NCI-H524 (cell line): ENCODE measurements at places on chromosomes 7 and 10.
A peak's percentile ranks its signal among the peaks of the same experiment; 100 is the strongest.

DNA sequence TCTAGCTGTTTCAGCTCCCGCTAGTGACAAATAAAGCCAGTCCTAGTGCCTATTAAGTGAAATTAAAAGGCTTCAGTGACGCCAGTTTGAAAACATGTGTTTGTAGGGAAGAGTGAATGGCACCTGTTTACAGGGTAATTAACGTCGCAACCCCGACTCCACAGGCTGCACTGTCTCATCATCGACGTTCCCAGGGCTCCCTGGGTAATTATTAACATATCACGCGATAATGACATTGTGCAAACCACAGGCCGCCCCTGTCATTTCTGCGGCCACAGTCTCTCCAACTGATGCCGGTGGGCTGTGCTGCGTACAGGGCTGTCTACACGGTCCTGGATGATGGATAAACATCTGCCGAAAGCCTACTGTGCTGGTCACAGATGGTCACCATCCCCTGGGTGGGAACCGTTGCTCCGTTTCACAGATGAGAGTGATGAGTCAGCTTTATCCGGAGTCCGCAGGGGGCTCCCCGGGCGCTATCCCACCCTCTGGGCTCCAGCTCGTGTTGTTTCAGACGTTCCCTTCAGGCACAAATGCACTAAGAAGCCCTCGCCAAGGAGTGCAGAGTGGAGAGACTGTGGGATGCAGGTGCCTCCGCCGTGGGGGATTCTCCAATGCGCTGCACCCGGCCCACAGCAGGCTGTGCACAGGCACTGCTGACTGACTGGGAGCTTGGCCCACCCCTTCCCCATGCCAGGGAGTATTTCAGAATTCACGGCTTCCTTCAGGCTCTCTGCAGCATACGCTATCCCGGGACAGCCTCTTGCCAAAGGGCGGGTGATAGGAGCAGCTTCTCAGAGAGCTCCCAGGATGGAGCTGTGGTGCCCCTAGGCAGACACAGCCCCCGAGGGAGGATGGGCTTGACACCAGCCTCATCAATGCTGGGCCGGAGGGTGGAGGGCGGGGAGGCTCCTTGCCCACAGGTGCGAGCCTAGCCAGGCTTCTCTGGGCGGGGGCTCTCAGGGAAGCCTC lies 491.8 kb upstream of the FOXK1 start:
- no peak for DNase-seq

- DNase-seq: no peak
Measured at GRCh38 chr10:121243609-121244241, 354.5 kb downstream of the FGFR2 start.

GRCh38 chr7:151142686-151143040 lies 24.8 kb downstream of the GBX1 start:
- no peak for DNase-seq

DNA sequence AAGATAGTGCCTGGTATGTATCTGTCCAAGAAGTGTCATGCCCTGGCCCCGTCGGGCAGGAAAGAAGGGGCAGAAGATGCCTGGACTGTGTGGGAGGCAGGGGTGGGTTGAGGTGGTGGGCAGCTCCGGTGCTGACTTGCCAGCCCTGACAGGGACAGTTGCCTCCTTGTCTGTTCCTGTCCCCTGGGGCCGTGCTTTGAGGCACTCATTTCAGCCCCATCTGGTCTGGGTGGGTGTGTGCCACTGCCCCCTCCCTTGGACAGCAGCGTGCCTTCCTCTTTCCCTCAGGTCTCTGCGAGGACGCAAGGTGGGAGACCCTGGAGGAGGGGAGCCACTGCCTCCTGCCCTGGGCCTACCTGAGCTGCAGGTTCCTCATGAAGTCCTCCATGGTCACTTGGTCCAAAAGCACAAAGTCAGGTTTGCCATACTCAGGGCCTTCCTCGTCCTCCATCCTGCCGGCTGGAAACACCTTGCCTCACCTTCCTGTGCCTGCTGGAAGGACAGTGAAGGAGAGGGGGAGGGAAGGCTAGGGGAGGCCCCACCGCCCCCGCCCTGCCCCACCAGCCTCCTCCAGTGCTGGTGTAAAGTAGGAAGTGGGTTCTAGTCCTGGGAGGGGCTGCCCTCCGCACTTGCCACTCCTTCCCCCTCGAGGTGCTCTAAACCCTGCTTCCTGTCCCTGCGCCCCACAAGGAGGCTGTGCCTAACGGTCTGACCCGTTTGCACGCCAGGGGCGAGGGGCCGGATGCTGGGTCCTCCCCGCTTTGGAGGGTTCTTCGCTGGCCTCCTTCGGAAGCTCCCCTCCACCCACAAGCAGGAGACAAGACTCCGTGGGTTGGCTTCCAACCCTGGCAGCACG lies at the start of gene MYO1G:
MYO1G (minus strand) TSS at position 505 of the 856 bp plus-strand sequence; CDS start at position 451, 54 bp downstream.
- peak; percentile 58 for DNase-seq

- no peak for DNase-seq
Measured at GRCh38 chr7:28861825-28862224, 96.3 kb downstream of the TRIL start.

DNA sequence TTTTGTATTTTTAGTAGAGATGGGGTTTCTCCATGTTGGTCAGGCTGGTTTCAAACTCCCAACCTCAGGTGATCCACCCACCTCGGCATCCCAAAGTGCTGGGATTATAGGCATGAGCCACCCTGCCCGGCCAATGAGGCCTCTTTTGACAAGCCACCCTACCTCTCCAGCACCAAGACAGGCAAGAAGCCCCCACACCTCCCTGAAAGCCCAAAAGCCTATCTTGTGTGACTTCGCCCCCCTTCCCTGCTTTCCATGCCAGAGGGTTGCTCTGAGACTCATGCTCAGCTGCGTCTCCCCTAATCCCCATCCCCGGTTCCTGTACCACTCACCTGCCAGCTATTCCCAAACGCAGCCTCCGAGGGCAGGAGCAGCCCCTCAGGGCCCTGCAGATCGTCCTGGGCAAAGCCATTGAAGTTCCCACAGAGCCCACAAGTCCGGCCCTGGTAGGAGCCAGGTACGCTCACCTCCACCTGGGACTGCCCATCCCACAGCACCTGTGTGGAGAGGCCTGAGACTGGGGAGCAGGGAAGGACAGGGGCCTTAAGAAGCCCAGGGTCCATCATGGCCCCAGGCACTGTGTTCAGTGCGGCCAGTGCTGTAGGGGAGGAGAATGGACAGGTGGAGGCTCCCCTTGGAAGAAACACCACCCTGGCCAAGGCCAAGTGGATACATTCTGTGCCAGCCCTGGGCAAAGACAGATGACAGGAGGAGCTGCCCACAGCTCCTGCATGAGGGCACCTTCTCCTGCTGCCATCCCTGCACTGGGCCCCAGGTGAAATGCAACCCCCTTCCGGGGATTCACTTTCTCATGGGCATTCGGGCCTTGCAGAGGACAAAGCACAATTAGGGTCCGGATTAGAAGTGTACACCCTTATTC lies 15.8 kb downstream of the ATP6V1F start:
- DNase-seq: no peak

GRCh38 chr7:138417078-138417700 lies 42.9 kb upstream of the TRIM24 start:
- no peak for DNase-seq

DNA sequence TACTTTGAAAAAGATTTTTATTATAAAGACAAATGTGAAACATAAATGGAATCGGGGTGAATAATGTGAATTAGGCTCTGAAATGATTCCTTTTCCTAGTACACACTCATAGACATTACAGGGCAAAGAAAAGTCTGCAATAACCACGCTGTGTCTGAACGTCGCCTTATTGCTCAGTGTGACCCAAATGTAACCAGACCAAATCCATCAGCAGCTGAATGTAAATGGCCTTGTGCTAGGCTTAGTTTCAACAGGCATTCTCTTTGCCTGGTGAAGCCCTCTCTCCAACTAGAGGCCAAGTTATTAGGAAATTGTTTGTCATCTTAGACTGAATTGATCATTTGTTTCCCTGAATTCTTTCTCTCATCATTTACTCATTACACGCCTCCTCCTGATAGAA lies 225.5 kb downstream of the CHCHD3 start:
- no peak for DNase-seq

DNA sequence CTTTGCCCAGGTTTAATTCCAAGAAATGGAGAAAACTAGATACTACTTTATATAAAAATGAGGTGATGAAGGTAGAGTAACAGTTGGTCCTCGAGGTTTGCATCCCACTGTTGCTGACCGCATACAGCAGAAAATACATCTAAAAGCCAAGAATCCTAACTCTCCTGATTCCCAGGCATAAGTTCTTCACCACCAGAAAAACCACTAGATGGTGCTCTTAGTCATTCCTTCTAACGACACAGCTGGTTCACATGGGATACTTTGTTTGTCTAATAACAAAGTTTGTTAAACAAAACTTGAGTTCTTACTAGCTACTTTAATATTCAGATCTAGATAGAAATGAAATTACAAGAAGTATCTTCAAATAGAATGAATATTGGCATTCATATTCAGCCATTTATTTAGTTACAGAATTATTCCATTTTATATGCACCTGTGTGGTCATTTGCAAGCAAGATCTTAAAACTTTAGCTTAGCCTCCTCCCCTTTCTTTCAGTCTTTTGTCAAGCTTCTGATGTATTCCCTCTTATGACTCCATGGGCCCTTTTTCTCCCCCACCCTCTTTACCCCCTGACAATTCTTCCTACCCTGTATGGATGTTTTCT lies 54.1 kb upstream of the CYP26C1 start:
- DNase-seq: peak; percentile 0
